ENCODE measurements at places on chromosomes 1 and 21.

- DNase-seq = no peak
Observed at GRCh38 chr1:211975152-211975941, 60.0 kb downstream of the INTS7 start.

DNA sequence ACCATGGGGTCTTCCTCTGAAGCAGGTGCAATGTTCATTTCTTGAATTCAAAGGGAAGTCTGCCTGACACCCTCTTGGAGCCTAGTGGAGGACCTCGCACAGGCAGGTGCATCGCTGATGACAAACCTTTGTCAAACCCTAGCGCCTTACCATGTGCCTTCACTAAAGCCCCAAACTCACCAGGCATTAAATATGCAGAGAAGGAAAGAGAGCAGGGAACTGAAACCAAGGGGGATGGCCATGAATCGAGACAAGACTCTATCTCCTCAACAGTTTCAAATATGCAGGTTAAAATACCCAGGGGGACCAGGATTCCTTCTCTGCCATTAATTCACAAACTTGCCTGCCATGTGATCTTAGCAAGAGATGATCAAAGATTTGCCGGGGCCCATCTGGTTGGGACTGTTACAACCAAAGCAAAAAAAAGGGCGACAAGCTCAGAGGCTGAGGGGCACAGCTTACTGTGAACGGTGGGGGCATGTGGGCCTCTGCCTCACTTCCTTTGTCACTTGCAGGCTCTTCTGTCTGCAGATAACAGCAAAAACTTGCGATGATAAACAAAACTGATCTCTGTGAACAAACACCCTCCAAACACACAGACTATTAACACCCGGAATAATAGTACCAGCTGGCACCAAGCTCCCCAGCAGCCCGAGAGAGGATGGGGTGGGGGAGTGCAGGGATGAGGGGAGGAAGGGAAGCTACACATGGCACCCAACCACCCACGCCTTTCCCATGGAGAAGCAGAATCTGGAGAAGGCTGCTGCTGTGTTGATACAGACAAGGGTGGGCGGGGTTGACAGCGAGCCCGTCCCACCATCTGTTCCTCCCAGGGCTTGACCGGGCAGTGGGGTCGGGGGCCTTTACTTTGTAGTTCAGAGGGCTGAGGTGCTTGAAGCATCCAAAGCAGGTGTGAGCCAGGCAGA, 33.9 kb downstream of the TMEM63A start:
- no peak for DNase-seq

- DNase-seq = no peak
Observed at GRCh38 chr21:45365608-45366241, 39.2 kb upstream of the COL18A1 start.

DNA sequence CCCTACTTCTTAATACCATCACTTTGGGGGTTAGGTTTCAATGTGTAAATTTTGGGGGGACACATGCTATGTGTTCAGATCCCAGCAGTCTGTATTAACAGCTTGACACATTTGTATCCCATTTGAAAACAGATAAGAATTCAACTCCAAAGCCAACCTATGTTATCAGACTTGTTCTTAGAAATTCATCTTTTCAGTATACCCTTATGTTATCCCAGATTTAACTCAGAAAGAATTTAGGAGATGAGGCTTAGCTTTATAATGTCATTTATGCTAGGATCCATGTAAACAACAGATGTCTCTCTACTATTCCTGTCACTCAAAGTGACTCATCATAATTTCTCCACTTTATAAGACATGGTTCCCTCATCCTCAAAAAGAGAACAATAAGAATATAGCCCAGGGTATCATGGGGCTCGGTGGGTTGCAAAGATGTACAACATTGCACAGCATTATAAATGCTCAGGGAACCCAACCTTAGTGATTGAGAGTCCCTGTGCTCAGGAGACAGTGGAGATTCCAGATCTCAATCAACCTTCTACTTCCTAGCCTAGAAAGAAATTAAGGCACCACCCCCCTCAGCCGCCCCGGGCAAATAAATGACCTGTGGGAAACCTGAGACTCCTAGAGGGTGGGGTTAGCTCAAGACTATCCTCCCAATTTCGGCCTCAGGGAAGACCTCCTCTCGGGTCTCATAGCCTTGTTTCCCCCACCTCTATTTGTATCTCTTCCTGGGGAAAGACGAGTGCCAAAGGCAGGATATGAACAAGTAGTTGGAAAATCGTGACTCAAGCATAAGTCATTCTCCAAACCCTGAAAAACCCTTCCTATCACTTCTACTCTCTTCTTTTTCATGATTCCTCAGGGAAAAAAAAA, 265.1 kb upstream of the CAMK1G start:
- DNase-seq = no peak

DNA sequence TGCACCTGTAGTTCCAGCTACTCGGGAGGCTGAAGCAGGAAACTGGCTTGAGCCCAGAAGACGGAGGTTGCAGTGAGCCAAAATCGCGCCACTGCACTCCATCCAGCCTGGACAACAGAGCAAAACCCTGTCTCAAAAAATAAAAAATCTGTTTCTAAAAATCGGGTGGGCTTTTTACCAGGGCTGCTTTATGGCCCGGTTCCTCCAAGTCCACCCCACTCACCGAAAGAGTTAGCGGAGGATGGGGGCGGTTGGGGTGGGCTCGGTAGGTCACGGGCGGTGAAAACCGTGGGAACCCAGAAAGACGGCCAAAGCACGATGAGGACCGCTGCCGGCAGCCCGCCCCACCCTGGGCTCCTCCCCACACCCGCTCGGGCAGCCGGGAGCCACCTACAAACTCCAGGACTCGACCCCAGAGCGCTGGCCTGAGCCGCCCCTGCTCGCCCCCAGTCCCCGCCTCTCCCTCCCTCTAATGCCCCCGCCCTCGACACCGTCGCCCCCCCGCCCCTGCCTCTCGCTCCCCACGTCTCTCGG, 846 bp upstream of the PER3 start:
- DNase-seq = no peak

GRCh38 chr1:186605762-186606350, 74.4 kb downstream of the PTGS2 start:
- no peak for DNase-seq

DNA sequence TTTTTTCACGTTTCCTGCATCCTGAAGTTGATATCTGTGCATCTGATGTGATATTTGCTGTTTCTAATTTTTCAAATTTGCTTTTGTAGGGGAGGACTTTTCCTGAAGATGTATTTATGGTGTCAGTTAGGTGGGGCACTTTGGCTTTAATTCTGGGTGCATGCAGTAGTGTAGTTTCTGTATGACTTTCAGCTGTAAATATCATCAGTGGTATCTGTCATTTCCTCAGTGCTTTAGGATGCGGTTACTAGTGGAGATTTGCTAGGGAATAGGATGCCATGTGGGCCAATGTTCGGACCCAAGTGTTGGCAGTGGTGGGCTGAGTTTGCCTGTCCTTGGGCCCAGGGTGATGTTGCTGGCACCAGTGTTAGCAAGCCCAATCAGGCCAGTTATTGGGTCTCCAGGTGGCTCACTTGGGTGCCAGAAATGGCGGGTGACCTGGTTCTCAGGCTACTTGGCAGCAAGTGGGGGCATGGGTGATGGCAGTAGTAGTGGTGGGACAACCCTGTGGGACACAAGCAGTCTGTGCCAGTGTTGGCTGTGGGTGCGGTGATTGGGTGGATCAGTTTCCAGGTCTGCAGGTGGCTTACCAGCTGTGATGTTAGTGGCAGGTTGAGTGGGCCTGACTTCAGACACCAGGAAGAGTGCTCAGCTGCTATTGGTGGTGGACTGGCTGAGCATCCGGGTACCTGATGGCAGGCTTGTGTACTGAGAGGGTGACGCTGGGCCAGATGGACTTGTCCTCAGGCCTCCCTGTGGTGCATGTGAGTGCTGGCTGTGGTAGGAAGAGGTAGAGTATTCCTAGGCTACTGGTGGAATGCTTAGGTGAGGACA, 24.4 kb downstream of the CD55 start:
- no peak for DNase-seq

- DNase-seq = no peak
Observed at GRCh38 chr1:230552880-230553279, 89.4 kb upstream of the COG2 start.
